ENCODE measurements at places on chromosomes 7 and 10.
A peak's percentile ranks its signal among the peaks of the same experiment; 100 is the strongest.

GRCh38 chr10:62554632-62555199 lies 180.5 kb downstream of the ZNF365 start:
- no peak for DNase-seq

DNA sequence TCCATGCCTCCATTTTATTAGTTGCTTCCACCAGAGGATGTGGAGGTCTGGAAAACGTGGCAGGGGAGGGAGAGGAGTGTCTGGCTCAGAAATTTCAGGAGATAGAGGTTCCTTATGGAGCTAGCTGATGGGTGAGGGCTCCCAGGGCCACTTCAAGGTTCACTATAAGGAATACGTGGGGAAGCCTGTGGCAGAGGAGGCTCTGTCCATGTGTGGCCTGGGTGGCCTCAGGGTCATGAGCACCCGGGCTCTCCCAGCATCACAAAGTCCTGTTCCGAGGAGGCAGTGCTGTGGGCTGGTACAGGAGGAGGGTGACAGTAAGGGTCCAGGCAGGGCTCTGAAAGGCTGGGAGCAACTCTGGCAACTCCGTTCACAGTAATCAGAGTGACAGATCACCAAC lies 24.6 kb downstream of the ARHGAP22 start:
- DNase-seq, result no peak

- no peak for DNase-seq
Measured at GRCh38 chr10:60992636-60993035, 48.7 kb upstream of the RHOBTB1 start.

- no peak for DNase-seq
Measured at GRCh38 chr10:21521751-21522533, 3.5 kb downstream of the SKIDA1 start.

GRCh38 chr10:73509695-73510094 lies 13.9 kb upstream of the PPP3CB start:
- no peak for DNase-seq

GRCh38 chr10:43731486-43731885 lies 82.8 kb upstream of the ZNF32 start:
- DNase-seq, result no peak

DNA sequence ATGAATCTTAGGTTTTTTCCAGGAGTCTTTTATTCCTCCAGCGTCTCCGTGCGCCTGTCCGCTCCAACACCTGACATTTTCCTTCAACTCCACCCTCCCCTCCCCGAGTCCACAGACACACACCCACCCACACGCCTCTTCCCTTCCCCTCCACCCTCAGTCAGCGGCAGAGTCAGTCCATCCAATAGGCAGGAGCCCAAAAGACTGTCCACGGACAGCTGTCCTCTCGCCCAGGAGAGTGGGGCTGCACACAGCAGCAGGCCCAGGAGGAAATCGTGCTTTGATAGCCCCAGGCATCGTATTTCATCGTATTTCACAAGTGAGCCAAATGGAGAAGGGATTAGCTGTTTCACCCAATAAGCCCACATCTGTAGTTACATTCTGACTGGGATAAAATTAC lies 285.1 kb downstream of the ZEB1 start:
- no peak for DNase-seq

GRCh38 chr10:132297526-132297925 lies 10.2 kb downstream of the STK32C start:
- no peak for DNase-seq

DNA sequence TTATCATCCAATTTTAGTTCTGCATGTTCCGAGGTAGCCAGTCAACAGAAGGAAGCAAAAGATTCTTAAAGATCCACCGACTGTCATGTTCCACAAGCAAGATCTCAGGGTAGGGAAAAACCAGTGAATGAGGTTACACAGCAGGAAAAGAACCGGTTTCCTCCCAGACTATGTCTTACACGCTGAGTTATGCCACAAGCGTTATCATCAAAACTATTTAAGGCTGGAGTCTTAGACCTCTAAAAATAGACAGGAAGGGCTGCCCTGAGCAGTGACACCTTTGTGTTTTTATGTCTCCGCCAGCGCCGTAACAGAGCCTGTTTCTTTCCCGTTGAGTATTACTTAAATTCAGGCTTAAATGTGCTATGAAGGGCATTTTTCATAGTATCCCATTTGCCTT lies 48.3 kb downstream of the PROSER2 start:
- DNase-seq, result no peak

GRCh38 chr7:25877802-25878789 lies 273.9 kb upstream of the NFE2L3 start:
- DNase-seq, result no peak

DNA sequence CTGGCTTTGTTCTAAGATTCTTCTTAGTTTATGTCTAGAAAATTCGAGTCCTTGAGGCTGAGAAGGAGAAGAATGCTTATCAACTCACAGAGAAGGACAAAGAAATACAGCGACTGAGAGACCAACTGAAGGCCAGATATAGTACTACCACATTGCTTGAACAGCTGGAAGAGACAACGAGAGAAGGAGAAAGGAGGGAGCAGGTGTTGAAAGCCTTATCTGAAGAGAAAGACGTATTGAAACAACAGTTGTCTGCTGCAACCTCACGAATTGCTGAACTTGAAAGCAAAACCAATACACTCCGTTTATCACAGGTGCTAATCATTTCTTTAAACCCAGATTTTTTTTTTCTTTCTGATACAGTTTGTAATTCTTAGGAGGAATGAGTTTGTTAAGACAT lies 6.7 kb downstream of the CEP55 start:
- no peak for DNase-seq

DNA sequence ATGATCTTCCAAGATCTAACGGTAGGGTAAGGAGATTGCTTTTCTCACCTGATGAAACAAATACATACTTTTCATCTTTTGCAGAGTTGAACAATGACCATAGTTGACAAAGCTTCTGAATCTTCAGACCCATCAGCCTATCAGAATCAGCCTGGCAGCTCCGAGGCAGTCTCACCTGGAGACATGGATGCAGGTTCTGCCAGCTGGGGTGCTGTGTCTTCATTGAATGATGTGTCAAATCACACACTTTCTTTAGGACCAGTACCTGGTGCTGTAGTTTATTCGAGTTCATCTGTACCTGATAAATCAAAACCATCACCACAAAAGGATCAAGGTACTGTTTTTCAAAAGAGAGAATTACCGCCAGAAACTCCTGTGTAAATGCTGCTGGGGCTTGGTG lies 79.9 kb downstream of the ANKRD61 start:
- no peak for DNase-seq

- no peak for DNase-seq
Measured at GRCh38 chr7:26160896-26161295, 8.9 kb downstream of the NFE2L3 start.

GRCh38 chr7:158956805-158957509 lies 100.6 kb downstream of the DYNC2I1 start:
- DNase-seq, result no peak

GRCh38 chr7:28160551-28160991 lies 20.0 kb downstream of the JAZF1 start:
- no peak for DNase-seq

- DNase-seq, result no peak
Measured at GRCh38 chr7:148044173-148044572, 546.4 kb upstream of the C7orf33 start.

GRCh38 chr7:156989766-156990535 lies 20.5 kb downstream of the MNX1 start:
- no peak for DNase-seq

DNA sequence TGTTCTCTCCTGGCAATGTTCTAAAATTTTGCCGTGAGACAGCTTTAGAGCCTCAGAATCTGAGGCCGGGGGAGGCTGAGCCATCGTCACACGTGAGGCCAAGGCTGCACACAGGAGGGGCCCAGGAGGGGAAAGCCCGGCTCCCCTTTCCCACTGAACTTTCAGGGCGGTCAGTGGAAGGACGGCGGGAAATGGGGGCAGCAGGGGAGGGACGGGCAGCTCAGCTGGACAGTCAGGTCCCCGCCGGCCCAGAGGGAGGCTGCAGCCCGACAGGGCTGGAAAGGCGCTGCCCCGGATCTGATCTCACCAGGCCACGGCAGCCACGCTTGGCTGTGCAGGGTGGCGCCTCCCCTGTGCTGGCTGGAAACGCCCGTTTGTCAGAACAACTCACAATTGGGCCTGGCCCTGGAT lies 43.3 kb upstream of the ADGRA1 start:
- DNase-seq, result no peak

DNA sequence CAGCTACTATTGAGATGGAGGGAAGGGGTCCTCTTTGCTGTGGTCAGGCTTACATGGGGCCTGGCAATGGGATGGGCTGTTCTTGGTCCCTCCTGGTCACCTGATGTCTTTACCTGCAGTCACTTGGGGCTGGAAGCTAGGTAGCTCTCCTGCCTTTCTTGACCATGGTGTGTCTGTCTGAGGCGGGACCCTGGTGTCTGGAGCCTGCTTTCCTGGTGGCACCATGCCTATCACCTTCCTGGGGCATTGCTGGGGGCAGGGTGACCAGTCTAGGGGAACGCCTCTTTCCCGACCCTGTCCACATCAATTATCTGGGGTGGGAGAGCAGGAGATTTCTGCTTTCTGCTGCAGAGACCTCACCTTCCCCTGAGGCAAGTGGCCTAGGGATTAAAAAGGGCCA lies 55.6 kb downstream of the ARHGAP22 start:
- no peak for DNase-seq

GRCh38 chr7:150388709-150389531 lies 9.8 kb downstream of the ZNF775 start:
- no peak for DNase-seq

DNA sequence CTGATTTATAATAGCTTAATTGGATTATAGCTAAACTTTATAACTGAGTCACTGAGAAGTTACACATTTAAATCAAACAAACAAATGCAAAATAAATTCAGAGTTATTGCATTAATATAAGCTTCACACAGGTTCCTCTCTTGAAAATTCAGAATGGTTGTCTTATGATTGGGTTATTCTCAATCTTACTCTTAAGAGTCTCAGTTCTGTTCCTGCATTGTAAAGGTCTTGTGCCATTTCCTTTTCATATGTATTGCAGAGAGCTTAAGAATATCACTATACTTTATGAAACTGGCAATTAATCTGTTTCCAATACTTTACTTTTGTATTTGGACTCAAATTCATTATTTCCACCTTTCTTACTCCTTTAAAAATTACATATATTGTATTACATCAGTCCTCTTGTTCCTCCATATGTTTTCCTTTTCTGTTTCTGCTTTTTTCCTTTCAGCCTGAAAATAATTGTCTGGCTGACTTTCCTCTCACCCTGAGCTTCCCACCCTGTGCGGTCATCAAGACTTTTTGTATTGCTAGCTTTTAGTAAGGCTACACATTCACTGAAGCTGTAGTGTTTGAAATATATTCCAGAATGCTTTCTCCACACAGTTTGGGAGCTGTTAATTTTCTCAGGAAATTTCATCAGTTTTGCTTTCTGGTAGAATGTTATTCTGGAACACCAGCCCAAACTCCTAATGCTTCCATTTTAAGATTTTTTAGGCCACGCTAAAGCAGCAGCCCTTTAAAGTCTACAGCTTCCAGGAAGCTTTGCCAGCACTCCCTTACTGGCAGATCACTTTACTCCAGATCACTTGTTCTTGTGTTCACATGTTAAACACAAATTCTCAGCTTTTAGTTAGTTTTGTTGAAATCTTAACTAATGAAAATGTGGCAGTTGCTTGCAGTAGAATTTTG lies 139.4 kb downstream of the KCND2 start:
- DNase-seq, result no peak

DNA sequence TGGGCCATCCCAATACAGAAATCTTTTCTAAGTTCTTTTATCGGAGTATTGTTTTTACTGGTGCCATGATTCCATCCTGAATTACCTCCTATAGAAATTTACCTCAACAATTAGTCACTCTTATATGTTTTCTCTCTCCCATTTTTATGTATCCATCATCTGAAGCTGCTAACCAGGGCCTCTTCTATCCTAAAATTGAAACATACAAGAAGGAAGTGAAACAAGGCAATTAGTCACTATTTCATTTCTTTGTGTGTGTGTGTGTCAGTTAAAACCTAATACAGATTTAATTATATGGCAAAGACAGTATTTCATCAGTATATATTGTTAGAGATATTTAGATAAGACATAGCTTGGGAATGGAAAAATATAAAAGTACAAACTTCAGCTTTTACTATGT lies 148.4 kb upstream of the AHR start:
- DNase-seq, result no peak

- no peak for DNase-seq
Measured at GRCh38 chr10:96359616-96360015, 814 bp upstream of the OPALIN start.

GRCh38 chr7:123282181-123282580 lies 82.4 kb upstream of the SLC13A1 start:
- DNase-seq, result no peak

- no peak for DNase-seq
Measured at GRCh38 chr7:82700741-82701140, 257.2 kb upstream of the CACNA2D1 start.

DNA sequence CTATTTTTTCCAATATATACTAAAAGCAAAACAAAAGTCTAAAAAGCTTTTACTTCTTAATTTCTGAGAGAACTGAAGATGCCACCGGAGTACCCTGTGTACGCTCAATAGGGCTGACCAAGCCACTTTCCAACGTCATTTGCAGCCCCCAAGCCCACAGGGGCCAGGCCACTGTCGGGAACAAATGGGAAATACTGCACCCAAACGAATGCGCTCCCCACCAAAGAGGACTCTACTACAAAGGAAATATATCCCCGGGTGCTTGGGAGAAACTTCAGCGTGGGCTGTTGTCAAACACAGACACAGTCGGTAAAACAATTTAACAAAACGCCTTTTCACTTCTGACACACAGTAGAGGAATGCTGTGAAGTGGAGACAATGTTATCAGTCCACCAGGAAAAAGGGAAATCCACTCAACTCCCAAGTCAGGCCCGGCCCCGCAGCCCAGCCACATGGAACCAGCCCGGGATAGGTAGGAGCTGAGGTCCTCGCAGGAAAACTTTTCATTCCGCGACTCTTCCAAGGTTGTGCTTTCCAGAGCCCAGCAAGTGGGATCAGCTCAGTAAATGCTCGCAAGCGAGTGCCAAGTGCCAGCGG lies 1.4 kb downstream of the PARD3 start:
- DNase-seq, result no peak

DNA sequence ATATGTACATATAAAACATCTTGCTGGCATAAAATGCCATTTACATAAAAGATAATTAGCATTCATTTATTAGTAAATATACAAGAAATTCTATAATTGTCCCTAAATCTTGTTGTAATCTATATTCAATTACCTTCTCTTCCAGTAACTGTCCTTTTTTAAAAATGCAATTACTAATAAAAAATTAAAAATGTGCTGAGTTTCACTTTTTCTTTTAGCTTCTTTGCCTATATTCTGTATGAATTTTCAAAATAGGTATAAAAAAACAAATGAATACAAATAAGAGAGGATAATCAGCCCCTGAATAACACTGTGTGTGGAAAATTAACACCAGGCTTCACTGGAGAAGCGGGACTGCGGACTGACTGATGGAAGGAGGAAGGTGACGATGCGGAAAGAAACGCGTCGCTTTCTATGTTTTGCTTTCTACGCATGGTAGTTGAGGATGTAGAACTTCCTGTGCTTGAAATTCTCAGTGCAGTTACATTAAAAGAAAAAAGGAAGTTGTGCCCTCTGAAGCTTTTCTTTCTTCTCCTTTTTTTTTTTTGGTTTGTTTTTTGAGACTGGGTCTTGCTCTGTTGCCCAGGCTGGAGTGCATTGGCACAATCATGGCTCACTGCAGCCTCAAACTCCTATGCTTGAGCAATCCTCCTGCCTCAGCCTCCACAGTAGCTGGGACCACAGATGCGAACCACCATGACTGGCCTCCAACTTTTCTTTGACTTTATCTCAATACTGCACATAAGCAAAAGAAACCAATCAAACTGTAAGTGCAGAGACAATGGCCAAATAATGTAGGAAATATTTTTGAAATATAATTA lies 7.4 kb upstream of the ZMYND11 start:
- peak; percentile 5 for DNase-seq

GRCh38 chr10:78935697-78936407 lies 132.9 kb upstream of the ZMIZ1 start:
- DNase-seq, result no peak

GRCh38 chr10:130994845-130995244 lies 316.7 kb downstream of the TCERG1L start:
- no peak for DNase-seq

All from stimulated activated CD4-positive, alpha-beta T cell treated with anti-CD3 and anti-CD28 coated beads, TNF-alpha, amount 100 ng/mL, for 4 hours (primary cell).